GM13976 (cell line): ENCODE measurements at places on chromosomes 12 and 14.

- no peak for DNase-seq
Observed at GRCh38 chr14:76937181-76938091, 91.1 kb downstream of the IRF2BPL start.

DNA sequence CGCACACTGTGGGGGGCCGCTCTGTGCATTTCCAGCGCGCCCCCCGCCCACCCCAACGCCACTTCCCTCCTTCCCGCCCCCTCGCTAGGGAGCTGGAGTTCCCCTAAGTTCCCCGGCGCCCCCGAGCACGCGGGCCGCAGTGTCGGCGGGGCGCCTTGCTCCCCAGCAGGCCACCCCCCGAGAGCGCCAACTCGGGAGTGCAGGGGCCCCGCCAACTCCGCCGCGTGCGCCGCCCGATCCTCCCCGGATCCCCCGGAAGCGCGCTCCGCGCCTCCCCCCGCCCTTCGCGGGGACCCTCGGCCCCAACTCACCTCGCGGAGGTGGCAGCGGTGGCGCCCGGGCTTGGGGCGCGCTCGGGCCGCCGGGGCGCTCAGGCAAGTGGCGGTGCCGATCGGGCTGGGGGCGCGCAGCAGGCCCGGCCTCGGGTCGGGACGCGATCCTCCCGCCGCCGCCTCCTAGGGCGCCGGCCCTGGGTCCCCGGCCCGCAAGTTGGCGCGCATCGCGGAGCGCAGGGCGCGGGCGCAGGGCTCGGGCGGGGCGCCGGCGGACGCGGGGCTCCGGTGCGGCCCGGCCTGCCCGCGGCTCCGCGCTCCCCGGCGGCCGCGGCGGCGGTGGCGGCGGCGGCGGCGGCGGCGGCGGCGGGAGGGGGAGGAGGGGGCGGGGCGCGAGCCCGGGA lies at the start of gene NCOR2:
Gene NCOR2, minus strand, starts transcription at position 616 of the 676 bp plus-strand sequence. CDS start 72,361 bp downstream, outside the sequence.
- DNase-seq, result peak; percentile 79

DNA sequence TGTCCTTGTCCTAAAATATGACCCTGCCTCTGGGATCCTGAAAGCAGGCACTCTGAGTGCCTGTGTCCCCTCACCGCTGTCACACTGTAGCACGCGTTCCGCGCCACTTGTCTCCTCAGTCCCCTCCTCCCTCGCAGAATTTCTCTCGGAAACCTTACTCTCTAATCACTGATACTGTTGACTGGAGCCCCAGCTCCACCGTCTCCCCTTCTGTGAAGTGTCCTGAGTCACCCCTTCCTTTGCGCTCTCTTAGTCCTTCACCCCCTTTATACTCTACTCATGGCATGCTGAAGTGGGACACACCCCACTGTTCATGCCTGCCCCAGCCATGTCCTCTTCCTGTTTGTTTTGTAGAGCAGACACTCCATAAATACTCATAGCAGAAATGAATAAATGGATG lies 104.7 kb downstream of the ZNF664 start:
- DNase-seq, result no peak

- no peak for DNase-seq
Observed at GRCh38 chr12:80858356-80858755, 79.4 kb downstream of the LIN7A start.

GRCh38 chr12:39127401-39127800 lies 222.0 kb upstream of the CPNE8 start:
- no peak for DNase-seq

GRCh38 chr14:87705439-87705896 lies 287.5 kb downstream of the GALC start:
- no peak for DNase-seq

DNA sequence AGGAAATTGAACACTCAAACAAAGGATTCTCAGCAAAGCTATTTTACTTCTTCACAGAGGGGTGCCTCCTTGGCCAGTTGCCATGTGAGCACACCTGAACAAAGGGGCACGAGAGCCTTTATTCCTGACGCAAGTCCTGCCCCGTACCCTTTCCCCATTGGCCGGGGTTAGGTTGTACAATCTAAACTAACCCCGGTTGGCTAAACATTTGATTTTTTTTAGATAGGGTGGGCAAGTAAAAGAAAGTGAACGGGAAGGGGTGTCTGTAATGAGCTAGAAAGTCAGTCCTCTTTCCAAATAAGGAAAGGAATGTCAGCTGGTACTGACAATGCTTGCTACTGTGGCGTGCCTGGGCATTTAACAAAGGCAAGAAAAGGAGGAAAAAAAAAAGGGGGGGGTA lies 135.5 kb upstream of the CDKN3 start:
- DNase-seq, result no peak

DNA sequence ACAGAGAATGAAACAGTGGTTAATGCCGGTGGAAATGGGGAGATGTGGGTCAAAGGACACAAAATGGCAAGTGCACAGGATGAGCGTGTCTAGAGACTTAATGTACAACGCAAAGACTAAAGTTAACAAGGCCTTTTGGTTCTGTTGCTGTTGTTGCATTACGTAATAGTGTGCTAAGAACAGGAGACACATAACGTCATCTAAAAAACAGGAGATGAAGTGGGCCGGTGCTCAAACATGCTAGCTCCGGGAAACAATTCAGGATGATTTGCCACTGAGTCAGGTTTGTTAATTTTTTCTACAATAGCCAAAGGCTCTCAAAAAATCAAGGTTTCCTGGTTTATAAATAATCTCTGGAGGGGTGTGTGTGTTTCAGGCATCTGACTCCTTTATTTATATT lies 55.5 kb downstream of the ETV6 start:
- no peak for DNase-seq

DNA sequence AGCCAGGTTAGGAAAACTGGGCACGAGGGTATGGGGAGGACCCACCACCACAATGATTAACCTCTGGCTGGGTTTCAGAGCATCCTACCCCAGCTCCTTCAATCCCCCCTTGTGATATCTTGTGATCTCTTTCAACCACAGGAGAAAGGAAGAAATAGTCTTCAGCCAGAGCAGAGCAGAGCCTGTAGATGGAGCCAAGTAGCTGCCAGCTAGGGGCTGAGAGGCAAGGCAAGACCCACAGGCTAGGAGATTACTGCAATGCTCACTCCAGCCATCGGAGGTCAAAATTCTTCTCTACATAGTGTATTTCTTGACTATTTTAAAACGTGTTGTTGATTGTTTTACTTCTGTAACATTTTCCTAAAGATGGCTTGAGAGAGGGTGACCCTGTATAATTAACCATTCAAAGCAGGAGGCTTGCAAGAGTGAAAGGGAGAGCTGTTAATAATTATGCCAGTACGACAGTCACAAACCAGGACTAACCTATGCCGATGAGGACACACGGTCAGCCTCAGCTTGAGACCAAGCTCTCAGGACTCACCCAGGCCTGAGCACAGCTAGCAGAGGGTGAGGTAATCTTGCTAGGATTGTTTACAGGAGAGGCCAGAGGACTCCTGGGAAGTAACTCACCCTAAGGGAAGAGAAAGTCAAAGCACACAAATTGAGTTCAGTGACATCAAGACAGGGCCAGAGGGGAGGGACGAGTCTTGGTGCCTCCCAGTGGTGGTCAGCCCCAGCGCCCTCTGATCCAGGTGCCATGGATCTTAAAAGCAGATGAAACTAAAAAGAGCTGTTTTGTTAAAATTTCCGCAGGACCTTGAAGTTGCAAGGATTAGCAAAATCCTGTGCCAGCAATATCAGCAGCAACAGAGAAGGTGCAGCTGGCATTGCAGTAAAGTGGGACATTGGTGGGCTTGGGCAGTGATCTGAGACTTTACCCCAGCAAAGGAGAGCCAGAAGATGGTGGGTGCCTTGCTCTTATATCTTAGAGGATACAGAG lies 29.8 kb upstream of the CDKN3 start:
- no peak for DNase-seq

DNA sequence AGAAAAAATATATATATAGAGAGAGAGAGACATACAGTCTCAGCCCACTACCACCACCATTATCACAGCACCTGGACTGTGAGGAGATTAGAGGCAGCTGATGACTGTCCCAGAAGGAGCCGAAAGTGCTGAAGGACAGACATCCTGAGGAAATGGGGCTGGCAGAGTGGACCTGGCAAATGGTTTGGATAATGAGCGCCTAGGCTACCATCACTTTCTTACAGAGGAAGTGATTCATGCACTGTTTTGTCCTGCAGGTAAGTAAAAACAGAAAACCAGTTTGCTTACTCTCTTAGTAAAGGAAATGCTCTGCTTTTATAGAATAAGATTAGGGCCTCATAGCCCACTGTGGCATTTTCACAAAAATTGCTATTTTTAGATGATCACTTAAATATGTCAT lies 28.6 kb upstream of the DNM1L start:
- no peak for DNase-seq
